ENCODE measurements at places on chromosomes 16 and 17. TPM values are rescaled to one million over a fixed set of nuclear protein-coding genes. Genes with fewer than 3 reads are reported as not detected.

TBX2 gene
- total RNA-seq = 6.6 TPM

ZNF423 gene
- total RNA-seq = 0.46 TPM

KRTAP9-4 gene
- not detected for total RNA-seq

ATP1B2 gene
- 0.21 TPM for total RNA-seq

TIGD7 gene
- total RNA-seq = 1.9 TPM
